ENCODE measurements at places on chromosomes 7 and 10.

DNA sequence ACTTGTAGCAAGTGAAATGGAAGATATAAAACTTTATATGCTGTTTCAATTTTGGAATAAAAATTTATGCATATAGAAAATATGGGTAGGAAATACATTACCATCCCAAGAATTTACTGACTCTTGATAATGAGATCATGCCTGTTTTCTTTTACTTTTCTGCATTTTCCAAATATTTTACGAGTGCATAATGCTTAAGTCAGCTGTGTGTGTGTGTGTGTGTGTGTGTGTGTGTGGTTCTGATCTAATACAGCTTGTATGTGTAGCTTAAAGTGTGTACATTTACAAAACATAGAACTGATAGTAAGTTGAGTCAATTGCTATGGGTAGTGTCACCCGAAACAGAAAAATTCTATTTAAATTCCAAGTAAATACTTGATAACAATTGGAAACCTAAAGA, 315.9 kb upstream of the LRRN3 start:
- ATAC-seq = no peak

- ATAC-seq = no peak
Measured at GRCh38 chr7:122942059-122942458, 53.4 kb downstream of the TAS2R16 start.

DNA sequence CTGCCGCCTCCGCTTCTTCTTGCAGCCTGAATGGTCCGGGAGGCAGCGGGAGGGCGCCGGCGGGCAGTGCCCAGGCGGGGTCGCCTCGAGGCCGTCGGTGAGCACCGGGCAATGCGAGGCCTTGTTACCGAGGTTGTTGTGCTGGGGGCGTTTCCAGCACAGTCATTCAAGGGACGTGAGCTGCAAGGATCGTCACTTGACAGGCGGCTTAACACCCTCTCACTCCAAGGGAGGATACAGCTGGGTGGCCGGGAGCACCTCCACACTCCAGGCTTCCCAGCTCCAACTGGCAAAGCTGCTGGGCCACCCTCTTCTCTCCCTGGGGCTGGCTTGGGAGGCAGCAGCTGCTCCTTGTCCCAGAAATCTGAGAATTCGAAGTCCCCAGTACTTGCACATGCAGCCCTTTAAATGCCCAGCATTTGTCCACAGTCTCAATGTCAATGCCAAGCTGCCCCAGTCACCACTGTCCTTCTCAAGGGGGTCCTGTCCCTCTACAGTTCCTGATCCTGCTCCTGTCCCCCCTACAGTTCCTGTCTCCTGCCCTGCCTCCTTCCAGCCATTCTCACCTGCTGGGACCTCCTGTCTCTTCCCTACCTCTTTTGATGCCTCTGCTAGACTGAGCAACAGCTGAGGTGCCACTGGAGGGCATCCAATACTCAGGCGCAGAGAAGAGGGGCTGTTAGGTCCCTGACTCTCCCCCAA, 4.4 kb upstream of the HOXA11 start:
- no peak for ATAC-seq

DNA sequence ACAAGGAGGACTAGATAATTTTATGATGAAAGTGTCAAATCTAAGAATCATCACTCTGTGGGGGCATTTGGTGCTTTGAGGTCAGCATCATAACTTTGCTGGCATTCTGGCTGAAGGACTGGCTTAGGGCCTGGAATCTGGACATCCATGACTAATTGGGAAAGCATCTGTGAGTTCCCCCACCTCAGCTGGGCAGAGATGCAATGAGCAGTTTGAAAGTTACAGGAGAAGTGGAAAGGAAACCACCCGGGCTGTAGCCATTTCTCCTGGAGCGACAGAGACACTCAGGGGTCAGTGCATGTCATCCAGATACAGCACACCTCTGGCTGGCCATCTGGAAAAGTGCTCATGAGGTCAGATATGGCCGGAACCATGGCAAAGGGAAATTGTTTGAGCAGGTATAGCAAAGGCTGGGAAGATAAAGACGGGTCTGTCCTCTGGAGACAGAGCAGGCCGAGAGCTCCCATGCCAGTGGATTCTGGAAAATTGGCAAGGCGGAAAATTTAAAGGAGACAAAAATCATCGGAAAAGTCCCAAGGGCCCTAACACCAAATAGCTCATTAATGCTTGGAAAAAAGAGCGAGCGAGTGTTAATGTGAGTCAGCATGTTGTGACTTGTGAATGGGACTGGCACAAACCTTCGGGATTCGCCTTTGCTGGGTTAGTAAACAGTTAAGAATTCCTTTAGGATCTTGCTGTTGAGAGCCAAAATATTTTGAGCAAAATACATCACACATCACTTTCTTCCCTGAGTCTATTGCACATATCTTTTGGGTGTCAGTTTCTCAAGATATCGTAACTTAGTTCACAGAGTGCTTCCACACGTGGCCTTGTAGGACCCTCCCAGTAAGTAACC, 188.4 kb upstream of the AGK start:
- no peak for ATAC-seq

DNA sequence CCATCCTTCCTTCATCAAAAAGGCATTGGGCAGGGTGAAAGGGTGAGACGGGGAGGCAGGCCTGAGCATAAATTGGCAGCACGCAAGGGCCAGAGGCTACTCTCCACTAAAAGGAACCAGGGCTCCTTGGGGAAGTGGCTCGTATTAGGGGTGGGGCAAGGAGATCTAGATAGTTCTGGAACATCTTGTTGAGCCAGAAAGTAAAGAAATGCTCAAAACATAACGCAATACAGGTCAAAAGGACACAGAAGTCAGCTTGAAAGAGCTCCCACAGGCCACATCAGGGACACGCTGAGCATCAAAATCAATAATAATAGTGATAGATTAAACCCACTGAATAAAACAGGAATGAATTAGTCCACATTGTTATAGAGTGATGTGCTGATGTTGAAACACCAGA, 203.1 kb downstream of the ELMO1 start:
- ATAC-seq = no peak

Data from stimulated activated memory B cell treated with anti-CD40 and anti-IgM and Interleukin-4, amounts not matched to agents 10 μg/mL and 1 μg/mL and 100 μg/mL, for 72 hours (primary cell).